ENCODE measurements at places on chromosomes 1 and 21.

GRCh38 chr1:90724926-90725656 is 8.0 kb upstream of the BARHL2 start:
- DNase-seq: no peak

GRCh38 chr1:18142471-18142870 is 34.9 kb downstream of the IGSF21 start:
- DNase-seq: no peak

- no peak for DNase-seq
Measured at GRCh38 chr1:236284291-236284721, 2.5 kb upstream of the ERO1B start.

DNA sequence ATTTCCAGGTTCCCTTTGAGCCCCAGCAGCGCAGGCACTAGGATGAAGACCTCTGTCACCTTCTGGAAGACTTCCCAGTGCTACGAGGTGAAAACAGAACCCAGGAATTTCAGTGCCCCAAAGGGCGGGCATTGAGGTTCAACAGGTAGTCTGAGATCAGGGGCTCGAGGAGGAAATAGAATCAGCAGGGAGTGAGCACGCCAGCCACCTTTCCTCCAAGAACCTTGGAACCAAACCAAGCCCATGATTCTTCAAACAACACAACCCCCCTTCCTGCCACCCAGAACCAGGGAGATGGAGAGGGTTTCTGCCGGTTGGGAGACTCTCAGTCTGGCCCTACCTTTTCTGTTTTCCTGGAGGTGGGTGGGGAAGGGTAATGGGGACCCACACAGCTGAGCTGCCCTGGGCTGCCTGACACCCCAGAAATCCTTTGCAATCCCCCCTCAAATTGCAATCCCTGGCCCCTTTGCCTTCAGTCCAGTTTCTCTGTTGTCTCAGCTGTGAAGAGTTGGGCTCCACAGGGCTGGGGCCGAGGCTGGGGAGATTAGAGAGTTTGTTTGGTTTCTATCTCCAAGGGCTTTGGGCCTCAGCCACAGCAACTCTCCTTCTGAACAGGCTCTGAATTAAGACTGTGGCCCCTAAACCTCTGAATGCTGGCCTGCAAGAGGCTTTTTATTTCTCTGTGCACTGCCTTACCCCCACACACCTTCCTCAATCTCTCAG is 11.9 kb downstream of the SLC41A1 start:
- DNase-seq: no peak

- DNase-seq: no peak
Measured at GRCh38 chr1:180935326-180936109, 22.8 kb downstream of the KIAA1614 start.

DNA sequence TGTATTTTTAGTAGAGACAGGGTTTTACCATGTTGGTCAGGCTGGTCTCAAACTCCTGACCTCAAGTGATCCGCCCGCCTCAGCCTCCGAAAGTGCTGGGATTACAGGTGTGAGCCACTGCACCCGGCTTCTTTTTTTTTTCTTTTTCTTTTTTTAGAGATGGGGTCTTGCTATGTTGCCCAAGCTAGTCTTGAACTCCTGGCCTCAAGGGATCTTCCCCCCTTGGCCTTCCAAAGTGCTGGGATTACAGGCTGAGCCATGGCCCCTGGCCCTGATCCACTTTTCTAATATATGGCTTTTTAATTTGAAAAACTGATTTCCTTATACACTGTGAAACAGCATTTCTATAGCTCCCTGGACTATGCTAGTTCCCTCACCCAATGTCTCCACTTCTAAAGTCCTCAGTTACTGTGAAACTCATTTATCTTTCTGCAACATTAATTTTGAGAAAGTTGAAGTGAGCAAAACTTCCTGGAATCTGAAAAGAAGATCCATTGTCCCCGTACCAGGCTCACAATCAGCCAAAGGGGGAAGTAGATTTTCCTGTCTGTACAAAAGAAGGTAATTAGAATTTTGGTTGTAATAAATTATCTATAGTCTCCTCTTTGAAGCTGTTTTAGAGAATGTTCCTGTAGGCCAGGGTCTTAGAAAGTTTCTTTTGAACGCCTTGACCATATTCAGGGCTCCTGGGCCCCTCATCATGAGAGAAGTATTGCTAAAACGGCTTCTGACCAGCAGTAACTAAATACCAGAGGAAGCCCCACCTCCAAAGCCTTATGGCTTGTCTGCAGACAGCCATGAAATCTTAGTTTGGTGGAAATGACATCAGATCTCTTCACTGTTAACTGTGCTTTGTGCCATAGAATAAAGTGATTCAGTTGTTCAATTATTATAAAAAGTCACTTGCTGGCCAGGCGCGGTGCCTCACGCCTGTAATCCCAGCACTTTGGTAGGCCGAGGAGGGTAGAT is 34.9 kb downstream of the DEGS1 start:
- no peak for DNase-seq

- no peak for DNase-seq
Measured at GRCh38 chr1:3460672-3461131, 6.2 kb downstream of the ARHGEF16 start.

DNA sequence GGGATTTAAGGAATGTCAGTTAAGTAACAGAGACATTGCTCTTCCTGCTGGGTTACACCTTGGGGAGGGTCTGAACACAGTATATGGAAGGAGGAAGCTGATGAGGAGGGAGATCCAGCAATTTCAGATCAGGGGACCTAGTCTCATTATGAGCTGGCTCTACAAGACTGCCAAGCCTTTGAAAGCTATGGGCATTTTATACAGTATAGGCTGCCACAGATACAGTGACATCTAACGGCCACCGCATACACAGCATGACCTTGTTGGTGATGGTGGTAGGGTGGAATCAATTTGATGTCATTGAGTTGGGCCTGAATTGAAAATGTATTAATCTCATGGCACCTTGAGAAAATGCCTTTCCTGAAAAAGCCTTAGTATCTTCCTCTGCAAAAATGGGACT is 22.6 kb upstream of the ZP4 start:
- no peak for DNase-seq

GRCh38 chr1:244341455-244342450 is 110.0 kb downstream of the ADSS2 start:
- no peak for DNase-seq

DNA sequence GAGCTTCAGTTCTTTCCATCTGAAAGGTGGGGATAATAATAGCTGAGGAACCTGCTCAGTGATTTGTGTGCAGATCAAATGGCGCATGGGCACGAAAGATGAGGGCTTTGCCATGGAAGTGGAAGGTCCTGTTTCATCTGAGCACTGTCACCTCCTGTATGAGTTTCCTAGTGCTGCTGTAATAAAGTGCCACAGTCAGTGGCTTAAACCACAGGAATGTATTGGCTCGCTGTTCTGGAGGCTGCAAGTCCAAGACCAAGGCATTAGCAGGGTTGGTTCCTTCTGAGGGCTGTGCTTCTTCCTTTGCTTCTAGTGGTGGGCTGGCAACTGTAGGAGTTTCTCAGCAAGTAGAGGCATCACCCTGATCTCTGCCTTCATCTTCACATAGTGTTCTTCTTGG is 51.1 kb upstream of the RBM15 start:
- no peak for DNase-seq

DNA sequence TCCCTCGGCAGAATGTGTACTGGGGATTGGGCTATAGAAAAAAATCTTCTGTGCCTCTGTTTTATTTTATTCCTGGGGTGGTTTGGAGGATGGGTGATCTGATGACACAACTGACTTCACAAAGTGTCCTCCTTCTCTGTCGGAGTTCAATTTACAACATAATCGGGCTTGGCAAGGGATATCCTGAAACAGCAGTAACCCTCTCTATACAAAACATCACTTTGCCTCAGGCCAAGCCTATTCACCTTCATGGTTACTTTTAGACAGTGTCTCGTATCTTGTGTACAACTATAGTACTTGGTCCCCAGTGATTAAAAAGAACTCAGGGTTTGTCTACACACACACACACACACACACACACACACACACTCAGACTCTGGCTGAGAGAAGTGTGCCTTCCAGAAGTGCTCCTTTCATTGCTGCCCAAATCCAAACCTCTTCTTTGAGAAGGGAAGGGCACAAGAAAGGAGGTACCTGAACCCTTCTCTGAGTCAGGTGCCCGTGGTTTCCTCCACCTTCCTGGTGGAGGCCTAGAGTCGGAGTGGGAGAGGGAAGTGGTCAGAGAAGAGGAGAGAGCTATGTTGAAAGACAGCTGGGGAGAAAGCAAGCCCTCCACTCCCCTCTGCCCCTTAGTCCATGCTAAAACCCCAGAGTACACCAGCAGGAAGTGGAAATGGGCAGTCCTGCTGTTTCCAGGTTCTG is 62.4 kb upstream of the POU2F1 start:
- no peak for DNase-seq

- no peak for DNase-seq
Measured at GRCh38 chr1:25661043-25661815, 44.6 kb downstream of the MAN1C1 start.

- no peak for DNase-seq
Measured at GRCh38 chr21:46616050-46616449, 11.2 kb upstream of the S100B start.

GRCh38 chr1:92277105-92277723 is 21.6 kb downstream of the GLMN start:
- DNase-seq: no peak
